ENCODE measurements at places on chromosomes 3 and 15. TPM values are rescaled to one million over a fixed set of nuclear protein-coding genes. Genes with fewer than 3 reads are reported as not detected.

- no peak for DNase-seq
Measured at GRCh38 chr3:9247361-9247940, 2.0 kb downstream of the SRGAP3 start.

- DNase-seq = no peak
Measured at GRCh38 chr3:132841621-132842020, 119.4 kb upstream of the NPHP3 start.

DNA sequence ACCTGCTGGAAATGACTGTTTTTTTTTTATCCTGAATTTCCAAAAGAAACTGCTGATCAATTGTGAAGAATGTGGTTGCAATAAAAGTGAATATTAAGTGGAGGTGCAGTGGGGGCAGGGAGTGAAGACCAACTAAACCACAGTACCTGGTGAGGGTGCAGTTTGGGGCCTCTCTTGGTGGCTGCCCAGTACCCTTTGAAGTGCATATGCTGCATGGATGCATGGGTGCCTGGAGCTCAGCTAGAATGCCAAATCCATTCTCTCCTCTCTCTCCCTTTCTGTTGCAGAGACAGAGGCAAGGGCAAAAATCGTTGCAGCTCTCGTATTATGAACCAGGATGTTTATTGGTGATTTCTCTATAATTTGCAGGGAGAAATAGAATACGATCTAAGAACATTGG lies 420.5 kb upstream of the ONECUT1 start:
- no peak for DNase-seq

NPAP1 gene
- 0.03 TPM for total RNA-seq

GRCh38 chr3:66454464-66454859 lies 46.4 kb downstream of the LRIG1 start:
- no peak for DNase-seq

GRCh38 chr3:66075281-66075680 lies 36.6 kb upstream of the MAGI1 start:
- DNase-seq = peak; percentile 60

DNA sequence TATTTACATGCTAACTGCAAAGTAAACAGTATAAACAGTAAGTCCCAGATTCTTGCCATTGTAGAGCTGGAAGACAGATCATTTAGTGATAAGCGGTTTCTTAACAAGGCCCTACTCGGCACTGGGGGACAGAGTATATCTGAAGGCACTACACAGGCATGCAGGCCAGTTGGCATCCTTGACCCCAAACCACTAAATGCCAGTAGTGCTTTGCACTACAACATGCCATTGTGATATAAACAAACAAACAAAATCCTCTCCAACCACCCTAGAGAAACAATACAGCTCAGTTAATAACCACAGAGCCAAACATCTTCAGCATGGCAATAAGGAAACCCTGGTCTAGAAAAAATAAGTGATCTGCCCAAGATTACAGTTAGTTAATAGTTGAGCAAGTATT lies 5.3 kb downstream of the AQR start:
- DNase-seq = no peak

DNA sequence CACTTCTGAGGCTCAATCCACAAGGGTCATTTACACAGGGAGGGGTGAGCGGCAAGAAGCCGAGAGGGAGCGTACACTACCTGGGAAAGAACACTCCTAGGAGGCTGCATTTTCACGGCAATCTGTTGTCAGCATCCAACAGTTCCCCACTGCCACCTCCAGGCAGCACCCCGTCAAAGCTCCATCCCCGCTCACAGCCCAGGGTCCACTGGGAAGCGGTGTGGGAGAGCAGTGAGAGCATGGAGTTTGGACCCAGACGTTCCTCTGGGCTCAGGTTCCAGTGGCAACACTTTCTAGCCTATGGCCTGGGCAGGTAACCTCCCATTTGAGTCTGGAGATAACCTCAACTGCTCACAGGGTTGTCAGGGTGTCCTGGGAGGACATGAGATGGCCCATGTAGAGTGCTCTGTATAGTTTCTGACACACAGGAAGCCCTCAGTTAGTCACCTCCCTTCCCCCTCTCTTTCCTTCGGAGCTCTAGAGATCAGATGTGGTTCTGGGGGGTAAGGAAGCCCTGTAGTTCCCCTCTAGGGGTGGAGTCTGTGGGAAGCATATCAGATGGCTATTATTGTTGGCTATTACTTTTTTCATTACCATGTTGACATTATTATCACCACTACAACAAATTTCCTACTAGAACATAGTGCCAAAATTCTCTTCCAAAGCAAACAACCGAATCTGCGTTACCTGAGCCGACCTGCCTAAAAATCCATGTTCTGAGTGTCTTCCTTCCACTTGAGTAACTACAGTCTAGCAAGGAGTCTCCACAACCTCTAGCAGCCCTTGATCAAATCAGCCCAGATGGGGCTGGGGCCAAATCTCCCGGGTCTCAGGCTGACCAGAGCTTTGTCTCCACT lies 29.1 kb downstream of the RUVBL1 start:
- peak; percentile 27 for DNase-seq

DNA sequence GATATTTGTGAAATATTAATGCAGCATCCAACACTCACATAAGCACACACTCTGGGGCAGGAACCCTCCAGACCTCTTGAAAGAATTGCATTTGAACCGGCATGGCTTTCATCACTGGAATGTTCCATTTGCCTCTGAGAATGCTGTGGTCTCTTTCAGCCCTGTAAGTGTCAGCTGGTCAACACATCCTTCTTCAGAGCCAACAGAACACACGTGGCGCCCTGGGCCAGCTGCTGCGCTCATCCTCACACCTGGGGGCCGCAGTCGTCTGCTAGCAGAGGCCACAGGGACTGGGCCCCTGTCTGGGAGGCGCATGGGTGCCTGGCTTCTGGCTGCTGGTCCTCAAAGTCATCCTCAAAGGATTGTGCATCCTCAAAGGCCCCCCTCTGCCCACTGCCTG lies 71.4 kb upstream of the HERC1 start:
- DNase-seq = no peak

GRCh38 chr15:96352604-96353405 lies 22.3 kb downstream of the NR2F2 start:
- no peak for DNase-seq

ZIC4 gene
- total RNA-seq = 0.17 TPM

SUSD5 gene
- total RNA-seq = 2.3 TPM

DNA sequence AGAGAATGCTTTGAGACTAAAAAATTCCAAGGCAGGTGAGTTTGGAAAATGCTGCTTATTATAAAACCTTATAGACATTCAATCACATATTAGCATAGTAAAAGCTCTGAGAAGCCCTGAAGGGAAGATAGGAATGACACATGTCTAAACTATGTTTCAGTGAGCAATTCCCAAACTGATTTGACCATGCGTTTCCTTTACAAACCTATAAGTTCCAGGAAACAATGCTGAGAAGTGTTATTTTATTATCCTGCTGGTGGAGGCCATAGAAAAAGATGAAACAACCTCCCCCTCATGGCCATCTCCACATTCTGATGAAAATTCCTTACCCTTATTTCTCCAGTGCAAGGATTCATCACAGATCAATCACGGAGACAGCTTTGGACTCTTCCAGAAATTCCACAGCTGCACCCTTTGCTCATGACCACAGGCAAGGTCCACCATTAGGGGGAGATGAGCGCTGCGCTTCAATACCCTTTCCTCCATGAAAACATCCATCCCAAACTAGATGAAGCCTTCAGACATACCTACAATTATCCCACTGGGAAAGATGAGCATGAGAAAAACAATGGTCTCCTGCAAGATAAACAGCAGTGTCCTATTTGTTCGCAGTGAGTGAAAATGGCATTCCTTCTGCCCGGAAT lies 372.1 kb downstream of the MAGI1 start:
- no peak for DNase-seq

NRROS gene
- 2.5 TPM for total RNA-seq

GRCh38 chr3:9396301-9396631 lies 1.1 kb upstream of the SETD5 start:
- peak; percentile 91 for DNase-seq

Measured in Daoy (cell line).